Upper lobe of left lung (tissue), 6 donors: ENCODE measurements at places on chromosomes 1 and 21. TPM values are rescaled to one million over a fixed set of nuclear protein-coding genes. Genes with fewer than 3 reads are reported as not detected.
A peak's percentile ranks its signal among the peaks of the same experiment; 100 is the strongest.

DNA sequence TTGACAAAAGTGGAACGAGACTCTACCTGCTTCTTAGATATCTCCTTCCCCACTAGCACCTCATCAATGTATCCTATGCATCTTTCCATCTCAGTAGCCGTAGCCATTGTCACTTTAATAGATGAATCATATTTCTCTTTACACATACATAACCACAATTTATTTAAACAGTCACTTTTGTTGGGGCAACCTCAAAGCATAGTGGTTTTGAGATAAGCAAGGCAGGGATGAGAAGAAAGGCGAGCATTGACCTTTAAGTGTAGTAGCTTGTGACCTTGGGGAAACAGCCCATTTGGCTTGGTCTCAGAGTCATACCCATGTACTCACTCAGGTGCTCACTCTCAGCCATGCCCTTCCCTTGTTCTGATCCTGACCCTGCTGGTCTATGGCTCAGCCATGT lies 260.1 kb downstream of the C1orf94 start:
- DNase-seq: no peak
- H3K27me3 ChIP-seq: no peaks in the 10 kb centered on the region
- H3K36me3 ChIP-seq: no peaks in the 10 kb centered on the region
- no peak overlapping the region for H3K4me3 ChIP-seq

DNA sequence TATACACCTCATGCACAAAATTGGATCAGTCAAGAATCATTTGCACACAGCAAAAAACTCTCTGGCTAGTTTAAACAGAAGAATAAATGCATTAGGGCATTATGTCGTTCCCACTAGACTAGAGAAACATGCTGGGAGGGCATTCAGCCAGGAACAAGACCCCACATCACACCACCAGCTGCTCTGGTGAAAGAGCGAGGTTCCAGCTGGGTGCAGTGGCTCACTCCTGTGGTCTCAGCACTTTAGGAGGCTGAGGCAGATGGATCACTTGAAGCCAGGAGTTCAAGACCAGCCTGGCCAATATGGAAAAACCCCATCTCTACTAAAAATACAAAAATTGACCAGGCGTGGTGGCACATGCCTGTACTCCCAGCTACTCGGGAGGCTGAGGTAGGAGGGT lies 52.1 kb upstream of the BACE2 start:
- peaks cover 5% of the 10 kb centered on the region for H3K4me1 ChIP-seq
- H3K27me3 ChIP-seq: no peaks in the 10 kb centered on the region
- no peak overlapping the region for H3K27ac ChIP-seq
- H3K4me3 ChIP-seq: no peak overlapping the region
- H3K36me3 ChIP-seq: no peaks in the 10 kb centered on the region
- no peak for DNase-seq

- H3K4me1 ChIP-seq: peaks cover 33% of the 10 kb centered on the region
- no peak overlapping the region for H3K4me3 ChIP-seq
- no peak overlapping the region for H3K27ac ChIP-seq
Measured at GRCh38 chr1:18482721-18483425, 2.1 kb downstream of the KLHDC7A start.

GRCh38 chr1:165225062-165225461 lies 131.5 kb downstream of the LMX1A start:
- no peaks in the 10 kb centered on the region for H3K36me3 ChIP-seq
- H3K27ac ChIP-seq: no peak overlapping the region
- no peaks in the 10 kb centered on the region for H3K4me1 ChIP-seq
- H3K4me3 ChIP-seq: no peak overlapping the region

GRCh38 chr1:66436378-66437135 lies 97.4 kb upstream of the SGIP1 start:
- DNase-seq: no peak
- H3K27me3 ChIP-seq: no peaks in the 10 kb centered on the region
- no peak overlapping the region for H3K4me3 ChIP-seq
- peaks cover 4% of the 10 kb centered on the region for H3K4me1 ChIP-seq

DNA sequence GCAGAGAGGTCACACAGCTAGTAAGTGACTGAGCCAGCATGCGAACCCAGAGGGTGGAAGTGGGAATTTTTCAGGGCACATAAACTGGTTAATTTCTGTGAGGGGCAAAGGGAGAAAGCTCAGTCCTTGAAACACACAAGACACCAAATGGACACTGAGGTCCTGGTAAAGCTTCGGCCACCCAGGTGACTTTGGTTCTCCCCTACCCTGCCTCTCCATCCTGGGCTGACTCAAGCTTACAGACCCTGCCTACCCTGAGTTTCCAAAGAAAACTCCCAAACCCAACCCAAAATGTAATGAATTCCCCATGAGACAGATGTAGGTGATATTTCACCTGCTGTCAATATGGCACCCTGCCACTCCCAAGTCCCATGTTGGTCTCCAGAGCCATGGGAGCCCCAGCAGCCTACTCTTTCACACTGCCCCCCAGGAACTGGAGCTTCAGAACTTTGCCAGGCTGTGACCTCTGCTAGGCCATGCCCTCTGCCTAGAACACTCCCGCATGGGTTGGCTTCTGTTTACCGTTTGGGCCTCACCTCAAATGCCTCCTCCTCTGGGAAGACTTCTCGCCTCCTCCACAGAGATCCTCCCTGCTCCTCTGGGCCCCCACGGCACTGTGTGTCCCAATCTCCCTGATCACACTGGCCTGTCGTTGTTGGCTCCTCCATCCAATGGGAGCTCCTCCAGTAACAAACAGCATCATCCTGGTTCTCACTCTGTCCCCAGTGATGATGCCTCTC lies 3.7 kb upstream of the LRP8 start:
- no peaks in the 10 kb centered on the region for H3K36me3 ChIP-seq
- no peak overlapping the region for H3K27ac ChIP-seq
- H3K27me3 ChIP-seq: no peaks in the 10 kb centered on the region
- H3K4me3 ChIP-seq: no peak overlapping the region

- H3K4me3 ChIP-seq: no peak overlapping the region
- no peaks in the 10 kb centered on the region for H3K4me1 ChIP-seq
- no peaks in the 10 kb centered on the region for H3K27me3 ChIP-seq
- peak; percentile 36 for DNase-seq
- no peak overlapping the region for H3K27ac ChIP-seq
Measured at GRCh38 chr1:60978421-60979357, 103.7 kb upstream of the NFIA start.

GRCh38 chr1:235011064-235011598 lies 117.5 kb downstream of the TOMM20 start:
- no peaks in the 10 kb centered on the region for H3K27me3 ChIP-seq
- no peak overlapping the region for H3K4me3 ChIP-seq
- no peak for DNase-seq
- peaks cover 11% of the 10 kb centered on the region for H3K4me1 ChIP-seq

The UBASH3A gene
- total RNA-seq: 1.4 TPM

GRCh38 chr1:24369199-24369598 lies 44.4 kb downstream of the STPG1 start:
- no peaks in the 10 kb centered on the region for H3K27me3 ChIP-seq
- no peaks in the 10 kb centered on the region for H3K36me3 ChIP-seq

The GABPA gene
- total RNA-seq: 16.1 TPM
